Esophagus muscularis mucosa (tissue), 4 donors: ENCODE measurements at places on chromosomes 6 and 20. TPM values are rescaled to one million over a fixed set of nuclear protein-coding genes. Genes with fewer than 3 reads are reported as not detected.

GRCh38 chr20:44068316-44069201, 118.4 kb downstream of the JPH2 start:
- H3K36me3 ChIP-seq = peaks cover 20% of the 10 kb centered on the region
- H3K4me3 ChIP-seq = no peak overlapping the region
- no peak for DNase-seq
- no peaks in the 10 kb centered on the region for H3K4me1 ChIP-seq

SRC gene
- total RNA-seq = 27.5 TPM

DNA sequence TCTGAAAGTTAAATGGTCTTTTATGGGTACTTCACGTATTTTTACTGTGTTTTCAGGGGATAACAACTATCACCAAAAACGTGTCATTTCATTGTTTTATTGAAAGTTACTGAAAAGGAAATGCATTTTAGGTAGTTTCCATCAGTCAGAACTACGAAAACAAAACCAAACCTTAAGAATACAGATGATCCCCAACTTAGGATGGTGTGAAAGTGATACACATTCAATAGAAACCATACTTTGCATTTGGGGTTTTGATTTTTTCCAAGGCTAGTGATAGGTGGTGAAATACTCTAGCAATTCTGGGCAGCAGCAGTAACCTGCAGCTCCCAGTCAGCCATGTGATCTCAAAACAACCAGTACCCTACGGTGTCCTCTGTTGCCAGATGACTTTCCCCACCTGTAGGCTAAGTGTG, 25.9 kb upstream of the EFHC1 start:
- no peaks in the 10 kb centered on the region for H3K36me3 ChIP-seq
- H3K27ac ChIP-seq = no peak overlapping the region
- no peak for DNase-seq

PNPLA1 gene
- total RNA-seq = not detected

GRCh38 chr6:107877968-107878367, 53.9 kb upstream of the SCML4 start:
- DNase-seq = no peak
- no peaks in the 10 kb centered on the region for H3K36me3 ChIP-seq
- no peaks in the 10 kb centered on the region for H3K4me1 ChIP-seq

- no peaks in the 10 kb centered on the region for H3K27me3 ChIP-seq
- H3K27ac ChIP-seq = no peak overlapping the region
- no peak overlapping the region for H3K4me3 ChIP-seq
- no peaks in the 10 kb centered on the region for H3K36me3 ChIP-seq
- H3K4me1 ChIP-seq = no peaks in the 10 kb centered on the region
- DNase-seq = no peak
These were observed 236.7 kb downstream of the SOD2 start for GRCh38 chr6:159456349-159456748.

- H3K27me3 ChIP-seq = no peaks in the 10 kb centered on the region
- no peak overlapping the region for H3K27ac ChIP-seq
- DNase-seq = no peak
- H3K4me3 ChIP-seq = no peak overlapping the region
- peaks cover 9% of the 10 kb centered on the region for H3K4me1 ChIP-seq
- H3K36me3 ChIP-seq = no peaks in the 10 kb centered on the region
These were observed 261.9 kb upstream of the ECI2 start for GRCh38 chr6:4397307-4397706.

ZC3H12D gene
- total RNA-seq = 0.63 TPM

DNA sequence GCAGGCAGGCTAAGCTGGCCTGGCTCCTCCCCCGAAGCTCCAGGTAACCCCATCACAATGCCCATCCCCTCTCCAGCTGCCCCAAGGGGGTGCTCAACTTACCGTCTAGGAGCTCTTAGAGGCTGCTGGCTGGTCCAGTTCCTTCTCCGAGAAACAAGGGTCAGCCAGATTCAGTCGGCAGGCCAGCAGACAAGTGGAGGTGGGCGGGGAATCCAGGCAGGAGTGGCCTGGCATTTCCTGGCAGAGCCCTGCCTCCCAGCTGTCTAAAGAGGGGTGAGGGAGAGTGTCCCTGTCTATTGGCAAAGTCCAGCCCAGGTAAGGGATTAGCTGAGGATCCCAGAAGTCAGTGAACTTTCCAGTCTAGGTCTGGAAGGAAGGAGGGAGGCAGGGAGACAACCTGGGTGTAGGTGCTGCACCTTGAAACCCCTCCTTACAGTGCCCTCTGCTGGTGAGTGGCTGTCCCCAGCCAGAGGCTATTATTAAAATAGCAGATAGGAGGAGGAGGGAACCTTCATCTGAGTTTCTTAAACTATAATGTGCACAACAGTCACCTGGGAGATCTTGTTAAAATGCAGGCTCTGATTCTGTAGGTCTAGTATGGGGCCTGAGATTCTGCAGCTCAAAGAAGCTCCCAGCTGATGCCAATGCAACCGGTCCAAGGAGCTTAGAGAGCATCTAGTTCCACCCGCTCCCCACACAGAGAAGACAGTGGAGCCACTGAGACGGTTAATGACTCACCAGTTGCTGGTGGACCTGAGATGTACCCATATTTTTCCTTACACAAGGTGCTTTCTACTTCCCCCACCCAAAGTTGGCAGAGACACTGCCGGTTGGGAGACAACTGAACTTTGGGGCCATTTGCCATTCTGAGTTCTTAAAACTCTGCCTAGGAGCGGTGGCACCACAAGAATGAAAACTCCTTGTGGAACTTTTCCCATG, at the start of gene UNC5CL:
UNC5CL (minus strand) TSS at position 162 of the 939 bp plus-strand sequence. CDS start 4,147 bp downstream, outside the sequence.
- no peaks in the 10 kb centered on the region for H3K27me3 ChIP-seq
- H3K36me3 ChIP-seq = no peaks in the 10 kb centered on the region
- H3K4me3 ChIP-seq = no peak within 1 kb of the TSS
- no peaks in the 10 kb centered on the region for H3K4me1 ChIP-seq
- no peak within 1 kb of the TSS for H3K27ac ChIP-seq
- no peak for DNase-seq

DNA sequence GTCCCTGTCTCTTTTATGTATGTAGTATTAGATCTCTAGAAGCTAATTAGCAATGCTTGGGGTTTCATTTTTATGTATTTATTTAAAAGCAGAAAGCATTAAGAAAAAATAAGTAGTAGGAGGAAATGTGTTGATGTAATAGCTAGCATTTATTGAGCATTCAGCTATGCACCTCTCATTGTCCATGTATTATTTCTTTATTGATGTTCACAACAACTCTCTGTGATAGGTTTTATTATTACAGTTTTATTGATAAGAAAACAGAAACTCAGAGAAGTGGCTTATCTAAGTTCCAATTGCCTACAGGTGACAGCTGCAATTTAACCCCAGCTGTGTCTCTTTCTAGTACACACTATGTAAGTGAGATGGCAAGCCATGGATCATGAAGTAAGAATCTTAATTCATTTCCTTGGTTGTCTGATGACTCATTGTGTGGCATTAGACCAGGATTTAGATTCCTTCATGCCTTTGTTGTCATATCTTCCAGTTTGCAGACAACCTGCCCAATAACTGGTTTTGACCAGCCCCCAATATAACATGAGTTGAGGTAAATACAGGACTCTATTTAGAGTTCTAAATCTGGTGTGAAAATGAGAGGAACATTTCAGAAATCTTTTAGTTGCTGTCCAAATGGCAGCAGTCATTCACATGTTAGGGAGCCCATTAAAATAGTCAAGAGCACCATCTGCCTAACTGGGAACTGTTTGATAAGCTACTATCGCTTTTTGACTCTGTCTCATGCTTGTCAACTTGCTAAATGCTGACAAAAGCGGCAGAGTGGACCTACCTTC, 170.8 kb upstream of the PHACTR1 start:
- no peak overlapping the region for H3K27ac ChIP-seq
- peaks cover 3% of the 10 kb centered on the region for H3K4me1 ChIP-seq
- no peaks in the 10 kb centered on the region for H3K36me3 ChIP-seq
- DNase-seq = no peak
- no peak overlapping the region for H3K4me3 ChIP-seq
- no peaks in the 10 kb centered on the region for H3K27me3 ChIP-seq

GRCh38 chr6:30317913-30318589, 8.7 kb upstream of the TRIM39 start:
- H3K4me3 ChIP-seq = no peak overlapping the region
- H3K36me3 ChIP-seq = peaks cover 37% of the 10 kb centered on the region
- DNase-seq = no peak
- H3K27me3 ChIP-seq = no peaks in the 10 kb centered on the region

DNA sequence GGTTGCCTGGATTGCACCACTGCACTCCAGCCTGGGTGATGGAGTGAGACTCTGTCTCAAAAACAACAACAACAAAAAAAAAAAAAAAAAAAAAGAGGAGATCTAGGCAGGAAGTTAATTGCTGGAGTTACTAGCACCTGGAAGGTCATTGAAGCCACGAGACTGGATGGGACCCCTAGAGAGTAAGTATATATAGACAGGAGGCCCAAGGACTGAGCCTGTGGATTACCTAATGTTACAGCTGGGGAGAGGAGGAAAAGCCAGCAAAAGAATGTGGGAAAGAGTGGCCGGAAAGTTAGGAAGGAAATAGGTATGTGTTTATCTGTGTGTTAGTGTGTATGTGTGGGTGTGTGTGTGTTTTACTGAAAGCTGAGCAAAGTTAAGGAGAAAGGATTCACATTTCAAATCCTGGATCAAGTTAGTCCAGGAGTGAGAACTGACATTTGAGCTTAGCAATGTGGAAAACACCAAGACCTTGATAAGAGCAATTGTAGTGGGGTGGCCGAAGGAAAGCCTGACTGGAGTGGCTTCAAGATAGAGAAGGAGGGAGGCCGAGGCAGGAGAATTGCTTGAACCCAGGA, 38.4 kb downstream of the ANKRD6 start:
- H3K27ac ChIP-seq = no peak overlapping the region
- no peaks in the 10 kb centered on the region for H3K36me3 ChIP-seq
- no peak overlapping the region for H3K4me3 ChIP-seq
- no peaks in the 10 kb centered on the region for H3K4me1 ChIP-seq
- DNase-seq = no peak

CASS4 gene
- total RNA-seq = 6.6 TPM

LTA gene
- not detected for total RNA-seq

DNA sequence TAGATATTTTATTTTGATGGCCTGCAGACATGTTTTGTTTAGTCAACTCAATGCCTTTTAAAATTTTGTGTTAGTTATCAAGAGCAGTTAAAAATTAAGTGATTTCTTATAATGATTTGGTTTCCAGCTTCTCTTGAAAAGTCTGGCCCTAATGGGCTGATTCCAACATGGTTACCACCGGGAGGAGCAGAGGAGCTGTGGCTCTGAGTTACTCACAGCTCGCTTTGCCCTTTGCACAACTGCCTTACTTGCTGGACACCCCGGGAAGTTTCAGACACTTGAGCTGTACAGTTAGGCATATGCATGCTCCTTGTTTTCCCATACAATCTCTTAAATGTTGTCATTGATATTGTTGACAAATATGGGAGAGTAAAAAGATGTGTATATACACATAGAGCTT, 173.1 kb upstream of the MMS22L start:
- H3K4me3 ChIP-seq = no peak overlapping the region
- H3K36me3 ChIP-seq = no peaks in the 10 kb centered on the region
- H3K27me3 ChIP-seq = no peaks in the 10 kb centered on the region
- DNase-seq = no peak
- no peaks in the 10 kb centered on the region for H3K4me1 ChIP-seq

SAMD10 gene
- 11.7 TPM for total RNA-seq

- no peaks in the 10 kb centered on the region for H3K4me1 ChIP-seq
- H3K36me3 ChIP-seq = no peaks in the 10 kb centered on the region
- DNase-seq = no peak
- no peaks in the 10 kb centered on the region for H3K27me3 ChIP-seq
- no peak overlapping the region for H3K4me3 ChIP-seq
These were observed 126.5 kb downstream of the FRK start for GRCh38 chr6:115934145-115934544.

- no peaks in the 10 kb centered on the region for H3K36me3 ChIP-seq
- H3K27me3 ChIP-seq = no peaks in the 10 kb centered on the region
- H3K27ac ChIP-seq = no peak overlapping the region
- H3K4me1 ChIP-seq = no peaks in the 10 kb centered on the region
These were observed 283.0 kb upstream of the NOX3 start for GRCh38 chr6:155738602-155739105.

NRN1 gene
- total RNA-seq = 17.6 TPM

PAX1 gene
- total RNA-seq = not detected
